ENCODE measurements at places on chromosomes 3 and 15. TPM values are rescaled to one million over a fixed set of nuclear protein-coding genes. Genes with fewer than 3 reads are reported as not detected.

IL20RB gene
- total RNA-seq, result 3.6 TPM

TMEM108 gene
- total RNA-seq, result not detected

HCN4 gene
- total RNA-seq, result not detected

ANKUB1 gene
- 0.31 TPM for total RNA-seq

CCDC51 gene
- total RNA-seq, result 15.9 TPM

NCK1 gene
- 42.2 TPM for total RNA-seq

FHIT gene
- not detected for total RNA-seq

NTRK3 gene
- total RNA-seq, result 0.09 TPM

CFAP92 gene
- not detected for total RNA-seq

LRRC31 gene
- total RNA-seq, result not detected

TERC gene
- 61.5 TPM for total RNA-seq
